Vein endothelial cell (primary cell): ENCODE measurements at places on chromosomes 11 and 22. TPM values are rescaled to one million over a fixed set of nuclear protein-coding genes. Genes with fewer than 3 reads are reported as not detected.

Gene GATD1
- 61.2 and 65.3 TPM in 2 replicates for total RNA-seq

Gene PRR14L
- 32.8 and 35.3 TPM in 2 replicates for total RNA-seq

Gene CDC42EP1
- 42.1 and 61.7 TPM in 2 replicates for total RNA-seq

Gene GGT5
- total RNA-seq, result 21.3 and 33.0 TPM in 2 replicates

Gene TMEM86A
- total RNA-seq, result 2.5 and 3.3 TPM in 2 replicates

Gene NFAM1
- not detected in 2 replicates for total RNA-seq

Gene LDHAL6A
- total RNA-seq, result not detected in 2 replicates

Gene TRPM5
- total RNA-seq, result not detected in 2 replicates

Gene P2RY6
- total RNA-seq, result 0.29 and 0.33 TPM in 2 replicates

Gene CCDC87
- total RNA-seq, result 0.65 and 0.67 TPM in 2 replicates

Gene RASD2
- total RNA-seq, result not detected in 2 replicates

Gene CFAP300
- total RNA-seq, result 0.33 and 0.57 TPM in 2 replicates

Gene ESAM
- 114 and 190 TPM in 2 replicates for total RNA-seq

Gene LRRC10B
- not detected in 2 replicates for total RNA-seq

Gene CPT1B
- total RNA-seq, result 2.0 and 2.5 TPM in 2 replicates

Gene ANGPTL5
- 0.19 and 1.3 TPM in 2 replicates for total RNA-seq

Gene SYT12
- total RNA-seq, result not detected in 2 replicates

Gene IRAG1
- total RNA-seq, result 0.33 and 0.48 TPM in 2 replicates

Gene TMEM191C
- total RNA-seq, result 0.33 and 1.2 TPM in 2 replicates

Gene NRIP3
- total RNA-seq, result 6.9 and 10.3 TPM in 2 replicates

Gene BIRC3
- total RNA-seq, result 2.3 and 4.3 TPM in 2 replicates

Gene OR6T1
- not detected in 2 replicates for total RNA-seq

Gene FGF4
- not detected in 2 replicates for total RNA-seq

Gene TH
- under 0.01 TPM in 1 of 2 replicates, not detected in the other for total RNA-seq

Gene TRMT112
- total RNA-seq, result 124 and 155 TPM in 2 replicates

Gene GAB4
- total RNA-seq, result not detected in 2 replicates

Gene RIMBP3C
- total RNA-seq, result 0.19 TPM in 1 of 2 replicates, not detected in the other

Gene MS4A7
- not detected in 2 replicates for total RNA-seq

Gene TMEM45B
- total RNA-seq, result 0.10 and 0.33 TPM in 2 replicates

Gene GSTT2
- total RNA-seq, result 1.7 TPM in 1 of 2 replicates, not detected in the other

Gene MFRP
- under 0.01 TPM in 2 replicates for total RNA-seq

Gene APOA1
- total RNA-seq, result not detected in 2 replicates

Gene TPP1
- total RNA-seq, result 118 and 183 TPM in 2 replicates

Gene OR4A5
- total RNA-seq, result not detected in 2 replicates

Gene OR8I2
- not detected in 2 replicates for total RNA-seq

Gene TSSK2
- not detected in 2 replicates for total RNA-seq

Gene KLHDC7B
- under 0.01 TPM in 1 of 2 replicates, not detected in the other for total RNA-seq

Gene PLEKHB1
- 0.98 TPM in 1 of 2 replicates, not detected in the other for total RNA-seq

Gene NXPE4
- total RNA-seq, result not detected in 2 replicates

Gene RAB39A
- total RNA-seq, result 0.19 TPM in 1 of 2 replicates, not detected in the other

Gene KMT5B
- total RNA-seq, result 27.4 and 28.1 TPM in 2 replicates

Gene PANX2
- total RNA-seq, result 0.67 and 1.6 TPM in 2 replicates

Gene SERPING1
- total RNA-seq, result not detected in 2 replicates

Gene SEC14L2
- 26.8 and 34.2 TPM in 2 replicates for total RNA-seq

Gene MUC2
- total RNA-seq, result not detected in 2 replicates
